NCI-H187 treated with DMSO at 0.1 percent for 48 hours (cell line): ENCODE measurements at places on chromosomes 13 and 19.
A peak's percentile ranks its signal among the peaks of the same experiment; 100 is the strongest.

DNA sequence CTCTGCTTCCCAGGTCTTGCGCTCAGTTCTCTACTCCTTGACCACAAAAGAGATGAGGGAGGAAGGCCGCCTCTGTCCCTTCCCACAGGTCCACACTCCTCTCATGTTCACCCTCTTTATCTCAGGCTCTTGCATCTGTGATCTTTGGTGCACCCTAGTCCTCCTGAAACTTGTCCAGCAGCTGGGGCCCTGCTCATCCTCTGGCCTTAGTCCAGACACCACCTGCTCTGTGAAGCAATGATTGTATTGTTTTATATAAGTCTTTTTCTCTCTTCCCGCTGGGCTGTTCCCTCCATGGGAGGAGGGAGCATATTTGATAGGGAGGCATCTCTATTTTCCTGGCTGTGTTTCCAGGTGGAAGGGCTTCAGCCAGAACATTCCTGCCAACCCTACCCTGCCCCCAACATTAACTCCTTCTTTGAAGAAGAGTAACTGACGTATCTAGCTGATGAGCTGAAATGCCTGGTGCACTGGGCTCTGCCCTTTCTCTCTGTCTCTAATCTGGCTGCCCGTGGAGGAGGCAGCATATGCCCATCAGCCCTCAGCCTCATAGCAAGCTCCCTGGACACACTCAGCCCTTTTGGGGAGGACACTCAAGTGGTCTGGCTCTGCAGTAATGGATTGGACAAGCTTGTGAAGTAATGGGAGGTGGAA lies 38.2 kb upstream of the SIAH3 start:
- no peak for DNase-seq

DNA sequence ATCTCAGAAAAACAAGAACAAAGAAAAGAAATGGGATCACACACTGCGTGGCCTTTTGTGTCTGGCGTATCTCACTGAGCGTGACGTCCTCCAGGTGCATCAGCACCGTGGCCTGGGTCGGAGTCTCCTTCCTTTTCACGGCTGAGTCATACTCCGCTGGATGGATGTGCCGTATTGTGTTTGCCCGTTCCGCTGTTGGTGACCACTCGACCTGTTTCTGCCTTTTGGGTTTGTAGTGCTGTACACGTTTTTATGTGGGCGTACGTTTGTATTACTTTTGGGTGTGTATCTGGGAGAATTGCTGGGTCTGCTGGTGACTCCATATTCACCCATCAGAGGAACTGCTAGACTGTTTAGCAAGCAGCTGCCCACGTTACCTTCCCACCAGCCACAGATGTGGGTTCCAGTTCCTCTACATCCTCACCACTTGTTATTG lies 11.4 kb downstream of the ARID3A start:
- no peak for DNase-seq

GRCh38 chr13:43426355-43426754 lies 360.4 kb downstream of the ENOX1 start:
- no peak for DNase-seq

- no peak for DNase-seq
These were observed 59.7 kb downstream of the SIPA1L3 start for GRCh38 chr19:37966662-37967231.

- no peak for DNase-seq
These were observed 166.6 kb downstream of the KLF12 start for GRCh38 chr13:73967397-73968165.

DNA sequence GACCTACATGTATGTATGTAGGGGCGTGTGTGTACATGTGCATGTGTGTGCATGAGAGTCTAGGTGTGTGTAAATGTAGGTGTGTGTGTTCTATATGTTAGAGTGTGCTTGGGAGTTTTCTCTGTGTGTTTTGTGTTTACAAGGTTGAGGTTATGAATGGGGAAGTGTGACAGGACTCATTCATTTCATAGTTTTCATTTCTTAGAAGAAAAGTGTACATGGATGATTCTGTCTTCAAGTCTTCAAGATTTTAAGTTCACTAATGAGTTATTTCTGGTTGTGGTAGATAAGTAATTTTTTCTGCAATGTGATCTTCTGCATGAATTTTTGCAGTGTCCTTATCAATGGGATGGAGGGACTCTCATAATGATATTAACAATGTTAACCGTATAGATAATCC lies 118.2 kb upstream of the SLC10A2 start:
- no peak for DNase-seq

DNA sequence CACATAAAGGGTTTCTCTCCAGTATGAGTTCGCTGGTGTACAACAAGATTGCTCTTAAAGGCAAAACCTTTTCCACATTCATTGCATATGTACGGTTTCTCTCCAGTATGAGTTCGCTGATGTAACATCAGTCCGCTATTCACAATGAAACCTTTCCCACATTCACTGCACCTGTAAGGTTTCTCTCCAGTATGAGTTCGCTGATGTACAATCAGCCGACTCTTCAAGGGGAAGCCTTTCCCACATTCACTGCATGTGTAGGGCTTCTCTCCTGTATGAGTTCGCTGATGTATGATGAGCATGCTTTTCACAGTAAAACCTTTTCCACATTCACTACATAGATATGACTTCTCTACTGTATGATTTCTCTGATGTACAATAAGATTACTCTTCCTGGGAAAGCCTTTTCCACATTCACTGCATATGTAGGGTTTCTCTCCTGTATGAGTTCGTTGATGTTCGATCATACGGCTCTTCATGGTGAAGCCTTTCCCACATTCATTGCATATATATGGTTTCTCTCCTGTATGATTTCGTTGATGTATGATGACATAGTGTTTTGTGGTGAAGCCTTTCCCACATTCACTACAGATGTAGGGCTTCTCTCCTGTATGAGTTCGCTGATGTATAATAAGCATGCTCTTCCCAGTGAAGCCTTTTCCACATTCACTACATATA lies 6.0 kb upstream of the ZNF614 start:
- DNase-seq, result no peak

DNA sequence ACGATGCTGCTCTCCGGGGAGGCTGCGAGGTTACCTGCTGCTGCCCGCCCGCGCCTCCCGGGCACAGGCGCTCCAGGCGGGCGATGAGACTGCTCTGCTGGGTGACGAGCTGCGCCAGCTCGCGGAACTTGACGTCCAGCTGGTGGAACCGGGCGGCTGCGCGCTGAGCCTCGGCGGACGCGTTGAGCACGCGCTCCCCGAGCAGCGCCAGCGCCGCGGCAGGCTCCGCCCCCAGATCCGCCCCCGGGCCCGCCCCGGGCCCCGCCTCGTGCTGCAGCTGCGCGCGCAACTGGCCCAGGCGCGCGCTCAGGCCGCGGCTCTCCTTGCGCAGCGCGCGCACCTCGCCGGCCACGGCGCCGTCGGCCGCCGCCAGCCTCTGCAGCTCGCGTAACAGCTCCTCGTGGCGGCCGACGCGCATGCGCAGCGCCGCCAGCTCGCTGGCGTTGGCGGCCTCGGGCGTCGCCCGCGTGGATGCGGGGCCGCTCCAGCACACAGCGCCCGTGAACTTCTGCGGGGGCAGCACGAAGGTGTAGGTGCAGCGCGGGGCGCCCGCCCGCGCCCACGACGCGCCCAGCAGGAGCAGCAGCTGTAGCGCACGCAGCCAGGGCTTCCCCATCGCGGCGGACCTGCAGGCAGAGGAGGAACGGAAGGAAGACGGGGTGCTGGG lies 6.4 kb downstream of the ANGPTL6 start:
- no peak for DNase-seq

- no peak for DNase-seq
These were observed 11.4 kb downstream of the SBNO2 start for GRCh38 chr19:1162404-1163282.

DNA sequence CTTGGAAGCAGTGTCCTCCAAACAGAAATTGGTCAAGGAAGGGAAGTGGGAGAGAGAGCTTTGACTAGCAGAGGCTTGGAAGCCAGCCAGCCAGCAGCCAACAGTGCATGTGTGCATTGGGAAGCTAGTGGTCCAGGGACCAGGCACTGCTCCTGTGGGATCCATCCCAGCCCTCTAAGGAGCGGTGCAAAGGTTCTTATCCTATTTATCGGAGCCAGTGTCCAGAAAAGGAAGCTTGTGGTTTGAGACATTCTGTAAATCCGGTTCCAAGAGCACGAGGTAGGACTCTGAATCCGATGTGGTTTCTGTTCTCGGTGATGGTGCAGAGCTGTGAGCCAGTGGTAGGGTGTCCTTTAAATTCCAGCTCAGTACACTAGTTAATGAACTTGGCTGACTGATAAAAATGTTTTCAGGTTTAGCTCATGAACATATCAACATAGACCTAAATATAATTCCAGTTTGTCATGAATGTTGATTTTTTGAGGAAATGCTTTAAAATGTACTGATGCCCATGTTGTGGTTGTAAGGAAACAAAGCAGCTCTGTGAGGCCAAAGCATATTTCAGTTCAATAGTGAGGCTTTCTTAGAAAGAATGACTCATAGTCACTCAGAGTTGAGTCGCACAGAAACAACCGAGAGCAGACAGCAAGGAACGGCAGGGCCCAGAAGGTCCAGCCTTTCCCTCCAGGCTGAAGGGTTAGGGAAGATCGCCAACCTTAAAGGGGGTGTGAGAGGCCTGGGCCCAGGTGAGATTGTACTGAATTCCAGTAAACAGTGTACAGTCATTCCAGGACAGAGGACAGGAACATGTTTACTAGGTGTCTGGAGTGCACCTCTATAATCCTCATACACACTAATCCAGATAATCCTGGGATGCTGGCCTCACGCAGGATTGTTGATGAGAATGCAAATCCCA lies 21.5 kb upstream of the GARRE1 start:
- DNase-seq, result no peak

DNA sequence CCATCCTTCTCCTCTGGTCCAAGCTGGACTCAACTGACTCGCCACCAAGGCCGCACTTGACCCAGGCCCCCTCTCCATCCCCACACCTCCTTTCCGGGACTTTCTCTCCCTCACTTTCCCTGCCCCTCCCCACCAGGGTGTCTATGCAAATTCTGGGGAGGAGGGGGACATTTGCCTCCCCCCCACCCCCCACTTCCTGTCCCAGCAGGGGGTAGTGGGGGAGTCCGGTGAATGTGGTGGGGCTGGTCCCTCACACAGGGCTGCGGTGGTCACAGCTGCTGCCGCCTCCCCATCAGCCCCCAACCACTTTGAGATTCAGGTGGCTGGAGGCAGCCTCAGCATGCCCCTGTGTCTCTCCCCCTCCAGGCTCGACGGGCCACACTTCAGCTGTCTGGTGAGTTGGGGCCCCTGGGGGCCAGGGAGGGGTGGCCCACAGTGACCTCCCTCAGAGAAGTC lies 870 bp downstream of the SPIB start:
- no peak for DNase-seq

- no peak for DNase-seq
These were observed 16.4 kb downstream of the RCN3 start for GRCh38 chr19:49544154-49544553.

GRCh38 chr13:39374741-39375189 lies 228.2 kb downstream of the LHFPL6 start:
- no peak for DNase-seq

- no peak for DNase-seq
These were observed 9.0 kb upstream of the LTBP4 start for GRCh38 chr19:40592170-40592569.

- no peak for DNase-seq
These were observed 82.5 kb upstream of the FGF14 start for GRCh38 chr13:102484329-102484728.

DNA sequence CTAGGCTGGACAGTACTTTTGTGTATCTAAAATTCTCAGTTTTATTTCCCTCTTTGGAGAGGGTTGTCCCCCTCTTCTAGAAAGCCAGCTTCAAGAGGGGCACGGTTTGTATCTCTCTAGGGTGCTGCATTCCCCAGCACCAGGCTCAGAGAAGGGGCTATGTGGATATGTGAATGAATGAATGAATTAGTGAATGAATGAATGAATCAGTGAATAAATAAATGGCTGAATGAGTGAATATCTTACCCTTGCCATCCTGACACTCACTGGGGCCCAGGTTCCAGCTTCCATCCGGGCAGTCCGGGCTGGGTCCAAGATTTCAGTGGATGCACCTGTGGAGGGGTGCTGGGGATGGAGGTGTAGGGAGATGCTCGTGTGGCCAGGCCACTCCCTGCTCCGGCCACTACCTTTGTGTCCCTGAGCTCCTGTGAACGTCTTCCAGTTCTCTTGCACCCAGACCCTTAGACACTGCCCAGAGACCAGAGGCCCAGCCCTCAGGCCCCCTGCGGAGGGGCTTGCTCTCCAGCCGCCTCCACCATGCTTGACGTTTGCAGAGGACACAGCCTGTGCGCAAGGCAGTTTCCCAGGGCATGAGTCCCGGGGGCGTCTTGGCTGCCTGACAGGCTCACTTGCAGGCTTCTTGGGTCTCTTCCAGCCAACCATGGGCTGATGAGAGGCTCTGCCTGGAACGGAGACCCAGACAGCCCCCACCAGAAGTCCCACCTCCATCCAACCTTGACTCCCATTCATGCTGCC lies 2.8 kb upstream of the KCNN1 start:
- DNase-seq, result no peak

GRCh38 chr19:33426621-33427361 lies 53.3 kb downstream of the CEBPG start:
- DNase-seq, result peak; percentile 93

- DNase-seq, result no peak
These were observed 2189.8 kb upstream of the PCDH20 start for GRCh38 chr13:63605403-63605802.

DNA sequence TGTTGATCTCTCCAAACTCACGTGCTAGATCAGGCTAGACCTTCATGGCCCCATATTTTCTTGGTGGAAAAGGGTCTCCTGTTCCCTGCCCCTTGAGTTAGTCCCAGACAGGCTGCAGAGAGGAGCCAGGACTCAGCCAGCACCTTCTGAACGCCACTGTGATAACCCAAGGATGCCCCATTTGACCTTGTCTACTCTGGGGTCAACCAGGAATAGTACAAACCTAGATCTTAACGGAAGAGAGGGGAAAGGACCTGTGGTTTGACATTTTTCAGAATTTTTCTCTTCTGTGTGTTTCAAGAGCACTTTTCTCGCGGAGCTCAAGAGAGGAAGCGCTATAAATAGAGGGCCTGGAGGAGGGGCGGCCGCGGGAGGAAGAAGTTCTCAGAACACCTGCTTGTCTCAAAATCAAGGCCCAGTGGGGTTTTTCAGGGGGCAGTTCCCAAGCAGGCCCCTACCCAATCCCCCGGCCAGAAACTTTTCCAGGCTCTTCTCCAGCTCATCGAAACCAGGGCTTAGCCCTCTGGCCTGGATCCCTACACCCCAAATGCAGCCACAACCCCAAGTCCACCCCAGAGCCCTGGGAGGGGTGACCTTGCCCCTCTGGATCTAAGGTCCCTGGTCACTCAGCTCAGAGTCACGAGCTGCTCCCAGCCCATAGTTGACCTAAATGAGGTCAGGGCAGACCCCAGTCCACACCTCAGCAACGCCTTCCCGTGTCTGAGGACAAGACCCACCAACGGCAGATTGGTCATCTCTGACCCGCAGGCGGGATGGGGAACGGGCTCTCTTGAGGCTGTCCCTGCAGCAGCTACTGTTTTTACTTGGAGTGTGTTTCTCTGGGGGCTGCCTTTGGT lies 75.6 kb upstream of the TM9SF2 start:
- DNase-seq, result no peak
